ENCODE measurements at places on chromosomes 2 and 18. TPM values are rescaled to one million over a fixed set of nuclear protein-coding genes. Genes with fewer than 3 reads are reported as not detected.

RFX8 gene
- 0.12 TPM for total RNA-seq

SULT1C4 gene
- 1.0 TPM for total RNA-seq

RGPD3 gene
- 0.13 TPM for total RNA-seq

MDH1B gene
- total RNA-seq = 1.0 TPM

CFAP221 gene
- 0.88 TPM for total RNA-seq

SCLY gene
- total RNA-seq = 9.6 TPM

ACTR3 gene
- 113 TPM for total RNA-seq

SPC25 gene
- 0.18 TPM for total RNA-seq

COL4A3 gene
- total RNA-seq = 8.9 TPM

DES gene
- total RNA-seq = 12,653 TPM

GKN2 gene
- total RNA-seq = not detected

UPP2 gene
- total RNA-seq = not detected

ASXL3 gene
- 0.08 TPM for total RNA-seq

LYPD6 gene
- total RNA-seq = 0.11 TPM

ATP6V1B1 gene
- total RNA-seq = 0.53 TPM

CCT7 gene
- 260 TPM for total RNA-seq

LYG2 gene
- not detected for total RNA-seq

UGT1A10 gene
- not detected for total RNA-seq

MAPRE3 gene
- total RNA-seq = 116 TPM

IGFBP5 gene
- 451 TPM for total RNA-seq

OSBPL6 gene
- total RNA-seq = 36.2 TPM

TACR1 gene
- 0.15 TPM for total RNA-seq

RASGRP3 gene
- 19.7 TPM for total RNA-seq

CCDC74A gene
- total RNA-seq = 0.51 TPM

MROH2A gene
- not detected for total RNA-seq

GPR75 gene
- 0.51 TPM for total RNA-seq

GPAT2 gene
- 7.0 TPM for total RNA-seq

HRH4 gene
- total RNA-seq = 0.10 TPM

ZSWIM2 gene
- not detected for total RNA-seq

DCDC2C gene
- not detected for total RNA-seq

ACKR3 gene
- total RNA-seq = 7.8 TPM

KCNG3 gene
- not detected for total RNA-seq

PARD6G gene
- 1.1 TPM for total RNA-seq

RFTN2 gene
- 1.9 TPM for total RNA-seq

TTL gene
- 44.1 TPM for total RNA-seq

SIX2 gene
- total RNA-seq = 30.4 TPM

RNF152 gene
- 2.6 TPM for total RNA-seq

PRADC1 gene
- total RNA-seq = 67.1 TPM

EVA1A gene
- total RNA-seq = 0.57 TPM

MPP4 gene
- not detected for total RNA-seq

PCARE gene
- total RNA-seq = 1.0 TPM

UBXN4 gene
- 97.5 TPM for total RNA-seq

DLGAP1 gene
- 0.13 TPM for total RNA-seq

RALB gene
- total RNA-seq = 36.5 TPM

NRBP1 gene
- total RNA-seq = 99.7 TPM

LBX2 gene
- total RNA-seq = 0.36 TPM
